CD4-positive, alpha-beta T cell treated with Interleukin-4 for 4 hours (primary cell): ENCODE measurements at places on chromosomes 11 and 22.

- DNase-seq: no peak
Observed at GRCh38 chr22:22201185-22201929, 43.2 kb upstream of the VPREB1 start.

DNA sequence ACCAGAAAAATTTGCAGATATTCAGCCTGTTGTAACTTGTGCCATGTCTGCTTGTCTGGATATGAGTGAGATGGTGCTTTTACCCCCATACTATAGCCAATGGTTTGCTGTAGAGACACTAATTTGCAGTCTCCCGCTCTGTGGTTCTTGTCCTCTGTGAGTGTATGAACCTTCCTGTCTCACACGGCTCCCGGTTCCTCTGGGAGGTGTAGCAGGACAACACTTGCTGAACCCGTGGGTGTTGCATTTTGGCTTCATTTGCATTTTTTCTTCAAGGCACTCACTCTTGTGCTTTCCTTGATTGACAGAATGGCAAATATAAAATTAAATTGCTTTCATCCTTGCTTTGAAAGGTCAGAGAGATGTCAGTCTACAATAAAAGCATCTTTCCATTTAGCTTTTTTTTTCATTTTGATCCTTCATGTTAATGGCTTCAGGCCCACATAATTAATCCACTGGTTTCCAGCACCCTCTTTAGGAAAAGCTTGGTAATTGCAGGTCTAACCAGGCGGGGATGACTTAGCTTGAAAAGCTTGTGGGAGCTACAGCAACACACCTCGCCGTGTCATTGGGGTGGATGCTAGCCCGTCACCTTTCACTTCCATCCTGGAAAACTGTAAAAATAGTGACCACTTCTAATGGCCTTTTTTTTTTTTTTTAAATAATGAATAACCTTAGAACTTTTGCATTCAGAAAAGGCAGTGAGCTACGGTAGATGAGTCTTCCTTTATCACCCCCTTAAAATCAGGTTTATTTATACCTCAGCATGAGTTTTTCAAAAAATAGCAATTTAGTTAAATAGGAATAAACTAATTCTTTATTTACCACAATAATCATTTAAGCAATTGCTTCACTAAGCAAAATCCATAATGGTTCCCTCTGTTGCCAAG is 27.4 kb upstream of the ST14 start:
- peak; percentile 82 for DNase-seq

DNA sequence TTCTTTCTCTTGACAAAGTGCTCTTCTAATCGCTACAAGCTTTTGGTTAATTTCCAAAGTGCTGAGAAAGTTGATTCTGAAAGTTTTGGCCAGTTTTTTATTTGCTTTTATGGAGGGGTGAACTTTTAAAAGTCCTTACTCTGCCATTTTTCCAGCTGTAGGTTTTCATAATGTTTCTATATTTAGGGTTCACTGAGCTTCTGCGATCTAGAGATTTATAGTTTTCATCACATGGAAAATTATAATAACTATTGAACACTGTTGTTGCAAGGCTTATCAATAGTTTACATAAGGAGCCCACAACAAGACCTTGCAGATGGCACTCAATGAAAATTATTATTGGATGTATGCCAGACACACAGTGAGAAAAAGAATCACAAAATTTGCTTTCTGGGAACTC is 55.1 kb downstream of the DLG2 start:
- DNase-seq: no peak

GRCh38 chr11:119744577-119744976 is 15.6 kb upstream of the NECTIN1 start:
- DNase-seq: no peak

GRCh38 chr11:14359501-14360031 is 583 bp upstream of the RRAS2 start:
- no peak for DNase-seq

GRCh38 chr22:27493796-27494195 is 307.8 kb downstream of the MN1 start:
- DNase-seq: no peak

GRCh38 chr11:35558513-35558912 is 33.1 kb upstream of the PAMR1 start:
- DNase-seq: no peak

GRCh38 chr22:38303974-38304373 is 13.3 kb downstream of the CSNK1E start:
- DNase-seq: no peak

DNA sequence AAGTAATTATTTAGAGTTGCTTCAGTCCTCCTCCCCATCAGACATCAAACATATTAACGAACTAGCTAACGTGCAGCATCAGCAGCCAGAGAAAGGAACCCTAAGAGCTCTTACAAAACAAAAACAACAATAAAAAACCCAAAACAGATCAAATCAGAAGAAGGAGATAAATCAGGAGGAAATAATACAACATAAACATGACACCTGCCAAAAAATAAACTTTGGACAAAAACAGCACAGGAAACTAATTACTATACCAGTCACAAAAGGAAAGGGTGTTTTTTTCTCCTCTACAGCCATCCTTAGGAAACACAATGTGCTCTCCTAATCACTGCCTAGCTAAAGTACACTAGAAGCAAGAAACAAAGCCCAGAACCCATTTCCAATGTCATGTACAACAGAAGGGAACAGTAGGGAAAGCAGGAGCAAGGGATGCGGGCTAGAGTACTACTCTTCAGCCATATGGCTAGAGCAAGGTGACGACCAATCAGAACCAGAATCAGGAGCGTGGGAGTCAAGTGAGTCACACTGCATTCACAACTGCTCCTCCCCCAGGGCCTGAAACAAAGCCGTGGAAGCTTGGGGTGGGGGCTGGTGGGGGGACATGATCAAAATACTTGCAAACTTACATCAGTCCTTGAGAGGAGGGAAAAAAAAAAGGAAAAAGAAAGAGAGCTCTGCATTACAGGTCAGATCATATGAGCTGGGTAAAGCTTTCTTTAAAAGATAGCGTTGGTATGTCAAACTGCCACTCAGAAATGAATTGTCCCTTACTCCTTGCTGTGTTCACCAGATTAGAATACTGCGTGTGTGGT is 60.4 kb downstream of the LARGE2 start:
- DNase-seq: no peak

GRCh38 chr22:47038206-47038835 is 275.9 kb downstream of the TBC1D22A start:
- DNase-seq: no peak

GRCh38 chr11:19347911-19348310 is 107.2 kb upstream of the E2F8 start:
- no peak for DNase-seq
